ENCODE measurements at places on chromosomes 5 and 9. TPM values are rescaled to one million over a fixed set of nuclear protein-coding genes. Genes with fewer than 3 reads are reported as not detected.

GRCh38 chr9:34383904-34384303 is 7.2 kb upstream of the MYORG start:
- no peak for DNase-seq

Gene KIF4B
- polyA plus RNA-seq: 0.28 TPM

Gene GPBP1
- 196 TPM for polyA plus RNA-seq

DNA sequence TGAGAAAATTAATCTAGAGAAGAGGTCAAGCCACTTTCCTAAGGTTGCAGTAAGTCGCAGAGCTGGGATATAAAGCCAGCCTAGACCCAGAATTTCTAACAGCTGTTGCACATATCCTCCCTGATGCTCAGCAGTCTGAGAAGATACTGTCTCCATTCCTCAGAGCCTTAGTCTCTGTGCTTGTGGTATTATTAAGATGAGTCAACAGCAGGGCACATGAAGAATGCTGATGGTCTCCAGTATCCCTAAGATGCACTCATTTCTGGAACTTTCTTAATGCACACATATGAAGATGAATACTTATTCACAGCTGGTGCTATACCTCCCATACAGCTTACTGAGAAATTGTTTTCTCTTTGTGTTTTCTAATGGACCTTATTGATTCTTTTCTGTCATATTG is 32.5 kb downstream of the SGCD start:
- no peak for DNase-seq

Gene MYOT
- 1.5 TPM for polyA plus RNA-seq

- no peak for DNase-seq
Observed at GRCh38 chr5:38509185-38509584, 47.3 kb downstream of the LIFR start.

- DNase-seq: no peak
Observed at GRCh38 chr5:180646289-180646962, 3.0 kb downstream of the FLT4 start.

- DNase-seq: no peak
Observed at GRCh38 chr5:79408028-79408427, 105.9 kb downstream of the HOMER1 start.

- peak; percentile 19 for DNase-seq
Observed at GRCh38 chr9:2570615-2571479, 50.7 kb upstream of the VLDLR start.

Gene BARX1
- 0.25 TPM for polyA plus RNA-seq

Gene ITK
- 0.23 TPM for polyA plus RNA-seq

Gene C9
- polyA plus RNA-seq: 0.37 TPM

- no peak for DNase-seq
Observed at GRCh38 chr5:109939116-109939682, 249.5 kb downstream of the MAN2A1 start.

Gene LCN9
- not detected for polyA plus RNA-seq

DNA sequence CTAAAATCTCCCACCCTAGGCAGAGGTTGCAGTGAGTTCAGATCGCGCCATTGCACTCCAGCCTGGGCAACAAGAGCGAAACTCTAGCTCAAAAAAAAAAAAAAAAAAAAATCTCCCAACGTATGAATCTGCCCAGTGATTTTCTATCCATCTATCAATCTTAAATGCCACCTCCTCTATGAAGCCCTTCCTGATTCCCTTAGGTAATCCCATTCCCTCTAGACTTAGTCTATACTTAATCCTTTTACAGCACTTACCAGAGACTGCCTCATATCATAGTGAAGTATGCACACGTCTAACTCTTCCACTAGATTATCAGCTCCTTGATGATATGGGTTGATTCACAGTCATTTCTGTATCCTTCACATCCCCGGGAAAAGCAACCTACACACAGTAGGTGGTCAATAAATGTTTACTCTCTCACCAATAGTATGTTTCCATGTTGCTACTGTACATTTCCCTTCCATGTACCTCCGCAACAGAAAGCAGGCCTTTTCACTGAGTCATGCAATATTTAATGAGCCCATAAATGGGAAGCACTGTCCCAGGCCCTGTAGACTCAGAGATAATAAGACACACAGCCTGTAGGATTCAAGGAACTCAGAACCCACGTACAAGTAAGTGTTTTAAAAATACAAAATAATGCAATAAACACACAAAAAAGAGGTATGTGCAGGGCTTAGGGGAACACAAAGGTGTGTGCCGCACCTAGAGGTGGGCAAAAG is 1.2 kb downstream of the DROSHA start:
- DNase-seq: no peak

Gene ORM2
- not detected for polyA plus RNA-seq

- no peak for DNase-seq
Observed at GRCh38 chr5:88090506-88090905, 178.1 kb downstream of the TMEM161B start.

GRCh38 chr5:2514484-2514883 is 237.0 kb downstream of the IRX2 start:
- DNase-seq: no peak

GRCh38 chr5:89901983-89902382 is 507.6 kb downstream of the CETN3 start:
- no peak for DNase-seq

DNA sequence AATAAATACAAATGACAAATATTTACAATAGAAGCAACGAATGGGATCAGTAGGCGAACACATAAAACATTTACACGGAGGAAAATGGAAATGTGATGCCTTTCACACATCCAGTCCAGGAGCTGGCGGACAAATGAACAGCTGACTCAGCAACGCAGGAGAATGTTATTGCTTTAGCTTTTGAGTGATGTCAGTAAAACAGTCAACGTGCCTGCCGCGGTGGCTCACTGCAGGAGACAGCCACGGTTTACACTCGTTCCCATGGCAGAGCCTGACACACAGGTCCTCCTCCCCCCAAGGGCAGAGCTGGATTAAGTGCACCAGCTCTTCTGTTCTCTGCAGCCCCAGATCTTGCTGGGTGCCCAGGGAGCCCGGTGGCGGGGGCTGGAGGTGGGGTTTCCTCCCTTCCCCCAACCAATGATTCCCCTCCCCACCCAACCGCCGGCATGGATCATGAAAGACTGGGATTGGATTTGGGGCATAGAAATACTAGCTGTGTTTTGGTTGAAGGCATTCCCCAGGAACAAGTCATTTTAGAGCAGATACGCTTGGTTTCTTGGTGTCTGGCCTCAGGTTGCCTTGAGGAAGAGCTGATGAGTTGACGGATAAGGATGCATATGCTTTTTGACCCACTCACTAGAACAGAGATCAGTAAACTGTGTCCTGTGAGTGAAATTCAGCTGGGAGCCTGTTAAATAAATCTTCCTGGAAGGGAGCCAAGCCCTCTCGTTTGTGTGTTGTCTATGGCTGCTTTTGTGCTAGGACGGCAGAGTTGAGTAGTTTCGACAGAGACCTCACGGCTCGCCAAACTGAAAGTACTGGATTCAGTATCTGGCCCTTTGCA is 12.5 kb downstream of the STC2 start:
- no peak for DNase-seq

GRCh38 chr5:90853750-90854149 is 295.2 kb downstream of the ADGRV1 start:
- DNase-seq: no peak

DNA sequence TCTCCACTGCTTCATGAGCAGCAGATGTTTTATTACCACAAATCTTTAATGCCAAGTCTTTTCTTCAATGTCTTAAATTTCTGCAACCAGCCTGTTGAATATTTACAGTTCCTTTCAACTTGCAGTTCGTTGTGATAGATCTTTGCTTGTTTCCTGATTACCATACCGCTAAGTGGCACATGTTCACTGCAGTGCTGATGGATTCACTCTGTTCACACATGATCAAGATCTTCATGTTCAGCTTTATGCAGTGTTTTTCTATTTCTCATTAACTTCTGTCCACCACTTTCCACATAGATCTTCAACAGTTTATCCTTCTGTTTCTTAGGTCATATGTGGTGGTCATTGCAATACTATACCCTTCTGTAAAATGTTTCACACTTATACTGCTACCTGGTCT is 280.6 kb downstream of the EPB41L4A start:
- no peak for DNase-seq

Measured in left kidney (tissue), 8 donors.